GM03348 (cell line): ENCODE measurements at places on chromosomes 12 and 14.

GRCh38 chr14:90402016-90402415 lies 5.2 kb downstream of the CALM1 start:
- DNase-seq: no peak

DNA sequence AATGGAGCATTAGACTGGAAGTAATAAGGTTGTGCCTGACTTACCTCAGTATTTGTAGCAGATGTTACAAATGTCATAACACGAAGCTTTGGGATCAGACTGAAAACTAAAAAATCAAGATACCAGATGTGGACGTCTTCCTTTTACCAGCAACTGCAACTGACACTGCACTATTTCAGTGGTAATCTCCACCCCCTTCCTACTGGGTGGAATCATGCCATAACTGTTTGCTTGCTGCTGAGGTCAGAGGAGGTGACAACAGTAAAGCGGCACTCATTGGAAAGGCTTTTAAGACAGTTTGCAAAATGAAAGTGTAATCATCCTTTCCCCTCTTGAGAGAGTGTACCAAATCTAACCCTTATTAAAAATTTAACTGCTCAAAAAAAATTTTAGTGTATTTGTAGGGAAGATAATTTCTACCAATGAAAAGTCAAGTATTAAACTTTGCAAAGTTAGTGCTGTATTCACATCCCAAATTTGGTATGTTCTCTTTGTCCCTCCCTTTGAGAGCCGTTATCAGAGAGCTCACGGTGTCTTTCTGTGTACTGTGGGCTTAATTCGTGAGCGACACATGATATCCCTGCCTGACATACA lies 420.7 kb downstream of the NPAS3 start:
- no peak for DNase-seq

- peak; percentile 52 for DNase-seq
Measured at GRCh38 chr12:58452546-58452945, 467.8 kb downstream of the LRIG3 start.

GRCh38 chr14:67423424-67423823 lies 11.5 kb upstream of the PLEK2 start:
- no peak for DNase-seq

DNA sequence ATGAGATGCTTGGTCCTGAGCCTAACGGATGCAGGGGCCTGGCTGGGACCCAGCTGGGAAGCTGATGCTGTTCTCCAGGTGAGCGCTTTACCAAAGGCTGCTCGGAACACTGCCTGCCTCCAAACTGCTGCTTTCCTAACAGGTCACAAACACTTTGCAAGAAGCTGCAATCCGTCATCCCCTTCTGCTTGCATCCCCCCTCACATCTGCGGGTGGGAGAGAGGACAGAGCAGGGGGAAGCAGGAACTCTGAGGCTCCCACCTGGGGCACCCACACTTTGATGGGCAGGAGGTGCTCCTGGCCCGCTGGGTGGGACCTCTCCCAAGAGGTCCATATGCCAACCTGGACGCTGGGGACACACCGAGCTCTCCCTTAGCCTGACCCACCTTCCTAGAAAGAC lies 24.9 kb upstream of the PPP2R5C start:
- DNase-seq: no peak

- DNase-seq: no peak
Measured at GRCh38 chr14:102491366-102491765, 18.2 kb downstream of the ANKRD9 start.

DNA sequence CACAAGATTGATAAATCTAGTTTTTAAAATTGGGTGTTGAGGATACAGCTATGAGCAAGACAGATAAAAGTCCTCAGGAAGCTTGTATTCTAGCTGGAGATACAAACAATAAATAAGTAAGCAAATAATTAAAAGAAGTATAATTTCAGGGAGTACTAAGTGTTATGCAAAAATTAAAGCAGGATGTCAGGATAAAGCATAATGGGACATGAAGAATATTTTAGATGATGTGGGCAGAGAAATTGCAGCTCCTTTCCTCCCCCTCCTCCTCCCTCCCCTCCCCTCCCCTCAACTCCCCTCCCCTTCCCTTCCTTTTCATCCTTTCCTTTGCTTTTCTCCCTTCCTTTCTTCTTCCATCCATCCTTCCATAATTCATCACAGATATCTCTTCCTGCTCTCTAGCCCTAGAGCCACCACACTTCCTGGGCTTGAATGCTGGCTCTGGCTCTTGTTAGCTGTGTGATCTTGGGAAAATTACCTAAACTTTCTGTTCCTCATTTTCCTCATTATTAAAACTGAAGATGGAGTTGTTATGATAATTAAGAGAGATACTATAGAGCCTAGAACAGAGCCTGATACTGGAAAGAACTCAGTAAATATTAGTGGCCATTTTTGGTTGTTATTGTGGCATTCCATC lies 323.9 kb downstream of the AACS start:
- no peak for DNase-seq

DNA sequence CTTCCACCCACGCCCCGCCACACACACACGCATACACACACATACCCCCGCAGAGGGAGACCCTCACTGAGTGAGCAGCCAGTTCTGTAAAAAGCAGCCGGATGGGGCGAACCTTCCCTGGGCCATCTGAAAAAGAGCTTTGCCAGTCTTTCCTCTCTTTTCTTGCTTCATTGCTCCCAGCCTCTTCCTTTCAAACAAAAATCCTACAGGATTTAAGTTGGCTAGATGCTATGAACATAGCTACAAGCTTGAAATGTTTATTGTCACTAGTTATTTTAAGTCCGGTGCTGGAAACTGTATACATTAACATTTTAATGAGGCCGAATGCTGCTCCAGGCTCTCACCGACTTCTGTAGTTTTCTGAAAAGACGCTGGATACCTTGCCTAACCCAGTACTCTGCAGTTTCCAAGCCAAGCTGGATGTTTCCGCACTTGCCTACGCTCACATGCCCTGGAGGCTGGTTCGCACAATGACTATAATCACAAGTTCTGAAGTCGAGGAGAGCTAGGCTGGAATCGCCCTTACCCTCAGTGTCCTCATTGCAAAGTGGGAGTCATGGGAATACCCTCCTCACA lies 39.2 kb downstream of the LTBP2 start:
- no peak for DNase-seq

GRCh38 chr12:127165567-127166392 lies 1101.2 kb upstream of the TMEM132C start:
- DNase-seq: peak; percentile 95
